B cell (primary cell): ENCODE measurements at places on chromosomes 6 and 20. TPM values are rescaled to one million over a fixed set of nuclear protein-coding genes. Genes with fewer than 3 reads are reported as not detected.

Gene HLA-DRA
- 2,785 and 2,881 TPM in 2 replicates for total RNA-seq

Gene UBE2C
- total RNA-seq, result 0.54 TPM in 1 of 2 replicates, not detected in the other

Gene RBPJL
- total RNA-seq, result not detected in 2 replicates

GRCh38 chr20:38615283-38615682 is 13.7 kb downstream of the ARHGAP40 start:
- no peaks in the 10 kb centered on the region for H3K4me1 ChIP-seq
- DNase-seq, result no peak
- no peak overlapping the region for H3K4me3 ChIP-seq
- no peak overlapping the region for H3K27ac ChIP-seq
- H3K27me3 ChIP-seq, result no peaks in the 10 kb centered on the region
- H3K36me3 ChIP-seq, result no peaks in the 10 kb centered on the region

- no peak overlapping the region for H3K4me3 ChIP-seq
- H3K27ac ChIP-seq, result no peak overlapping the region
- DNase-seq, result no peak
Measured at GRCh38 chr6:13480631-13481501, 6.5 kb downstream of the GFOD1 start.
